ENCODE measurements at places on chromosomes 11 and 22.

DNA sequence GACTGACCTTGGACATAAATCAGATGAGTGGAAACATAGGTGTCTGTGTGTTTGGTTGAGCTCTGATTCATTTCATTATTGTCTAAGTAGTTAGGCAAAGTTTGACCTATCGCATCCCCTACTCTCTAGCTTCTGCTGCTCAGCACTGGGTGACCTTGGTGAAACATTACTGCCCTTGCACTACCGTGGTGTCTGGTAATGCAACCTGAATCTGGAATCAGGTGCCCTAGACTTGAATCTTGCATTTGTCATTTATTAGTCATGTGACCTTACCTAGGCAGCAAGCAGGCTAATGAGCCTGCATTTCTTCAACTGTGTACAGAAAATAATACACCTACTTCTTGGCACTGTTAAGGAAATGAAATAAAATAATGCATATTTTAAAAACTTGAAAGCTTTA is 242.3 kb upstream of the BLID start:
- DNase-seq: no peak

- DNase-seq: no peak
Observed at GRCh38 chr11:66859686-66860448, 3.0 kb downstream of the LRFN4 start.

DNA sequence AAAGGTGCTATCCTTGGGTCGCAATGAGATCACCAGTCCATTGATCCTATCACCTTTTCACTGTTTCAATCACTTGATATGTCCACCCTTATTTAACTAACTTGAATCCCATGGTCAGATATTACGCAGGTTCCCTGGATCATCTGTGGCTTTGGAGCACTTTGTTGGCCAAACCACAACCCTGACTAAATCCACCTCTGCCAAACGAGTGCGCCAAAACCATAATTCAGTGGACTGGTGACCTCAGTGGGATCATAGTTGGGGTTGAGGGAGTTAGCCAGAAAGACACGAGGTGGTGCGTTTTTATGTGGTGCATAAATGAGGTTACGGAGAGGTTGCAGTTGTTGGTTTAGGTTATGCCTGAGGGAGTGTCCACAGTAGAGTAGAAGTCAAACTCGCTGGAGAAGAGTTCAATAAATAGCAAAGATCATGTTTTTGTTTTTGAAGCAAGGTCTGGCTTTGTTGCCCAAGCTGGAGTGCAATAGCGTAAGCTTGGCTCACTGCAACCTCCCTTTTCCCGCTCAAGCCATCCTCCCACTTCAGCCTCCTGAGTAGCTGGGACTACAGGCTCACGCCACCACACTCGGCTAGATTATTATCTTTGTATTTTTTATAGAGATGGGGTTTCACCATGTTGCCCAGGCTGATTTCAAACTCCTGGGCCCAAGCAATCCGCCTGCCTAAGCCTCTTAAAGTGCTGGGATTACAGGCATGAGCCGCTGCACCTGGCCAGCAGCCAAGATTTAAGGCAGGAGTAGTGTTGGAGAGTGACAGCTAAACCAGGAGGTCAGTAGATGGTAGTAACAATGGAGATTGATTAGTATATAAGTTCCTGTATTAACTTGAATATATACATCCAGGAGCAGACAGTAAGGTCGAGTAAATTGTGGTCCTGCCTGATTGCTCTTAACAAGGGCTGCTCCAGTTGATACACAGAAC is 4.5 kb downstream of the FOXR1 start:
- DNase-seq: no peak

- no peak for DNase-seq
Observed at GRCh38 chr11:114102993-114103896, 43.7 kb downstream of the ZBTB16 start.

DNA sequence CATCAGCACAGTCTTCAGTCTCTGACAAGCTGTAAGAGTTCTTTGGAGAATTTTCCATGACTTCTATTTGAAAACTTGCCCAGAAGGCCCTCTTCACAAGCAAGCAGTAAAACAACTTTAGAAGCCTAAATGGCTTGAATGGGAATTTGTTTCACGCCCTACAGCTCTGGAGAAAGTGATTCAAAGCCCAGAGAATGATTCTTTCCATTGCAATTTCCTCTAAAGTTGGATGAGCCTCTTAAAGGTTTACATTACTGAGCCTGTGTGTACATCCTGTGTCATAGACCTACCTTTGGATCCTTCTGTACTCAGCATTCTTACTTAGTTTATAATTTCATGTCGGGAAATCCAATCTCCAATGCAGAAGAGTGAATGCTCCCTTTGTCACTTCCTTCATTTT is 6.8 kb upstream of the OR8B3 start:
- DNase-seq: no peak

DNA sequence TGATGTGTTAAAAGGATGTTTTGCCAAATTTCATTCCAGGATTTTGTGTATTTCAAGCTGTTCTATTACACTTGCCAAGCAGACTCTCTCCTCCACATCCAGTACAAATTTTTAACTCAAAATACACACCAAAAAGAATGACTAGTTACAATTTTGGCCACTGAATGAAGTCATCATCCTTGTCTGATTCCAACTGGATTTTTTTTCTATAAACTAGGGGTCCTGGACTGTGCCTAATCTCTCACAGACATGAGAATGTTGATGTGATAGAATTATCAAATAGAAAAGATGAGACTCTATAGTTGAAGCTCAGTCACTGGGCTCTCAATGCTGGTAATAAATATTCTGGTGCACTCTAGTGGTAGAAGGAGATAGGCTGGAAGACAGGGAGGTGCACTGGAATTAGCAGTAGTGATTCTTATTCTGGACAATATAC is 85.8 kb downstream of the FANCF start:
- DNase-seq: no peak

- DNase-seq: no peak
Observed at GRCh38 chr22:48664586-48664985, 1163.1 kb downstream of the BRD1 start.

GRCh38 chr11:63406458-63406857 is 36.9 kb downstream of the SLC22A9 start:
- DNase-seq: no peak

- DNase-seq: no peak
Observed at GRCh38 chr11:12182676-12183541, 72.5 kb downstream of the MICAL2 start.

DNA sequence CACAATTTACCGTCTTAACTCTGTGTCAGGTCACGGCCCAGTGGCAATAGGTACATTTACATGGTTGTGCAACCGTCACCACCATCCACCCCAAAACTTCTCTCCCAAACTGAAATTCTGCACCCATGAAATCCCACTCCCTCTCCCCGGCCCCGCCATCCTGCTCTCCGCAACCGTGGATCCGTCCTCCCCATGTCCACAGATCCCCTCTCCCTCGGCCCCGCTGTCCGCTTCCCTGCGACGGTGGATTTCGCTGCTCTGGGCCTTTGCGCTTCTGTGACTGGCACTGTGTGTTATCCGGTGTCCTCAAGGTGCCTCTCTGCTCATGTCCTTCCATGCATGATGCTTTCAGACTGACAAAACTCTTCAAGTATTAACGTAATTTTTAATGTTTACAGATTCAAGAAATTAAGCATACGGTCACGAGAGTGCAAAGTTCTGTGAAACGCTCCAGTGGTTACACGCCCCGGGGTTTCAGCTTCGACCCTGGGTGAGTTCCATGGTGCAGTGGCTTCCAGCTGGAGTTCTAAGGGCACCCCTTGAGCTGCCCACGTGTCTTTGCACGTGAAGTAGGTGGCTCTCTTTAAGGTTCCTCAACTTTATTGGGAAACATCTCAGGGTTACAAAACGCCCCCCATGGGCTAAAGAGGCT is 76.4 kb downstream of the KCNQ1 start:
- no peak for DNase-seq

- DNase-seq: no peak
Observed at GRCh38 chr11:86499723-86500129, 125.0 kb downstream of the CCDC81 start.

- DNase-seq: no peak
Observed at GRCh38 chr11:127058524-127058923, 58.0 kb upstream of the KIRREL3 start.

DNA sequence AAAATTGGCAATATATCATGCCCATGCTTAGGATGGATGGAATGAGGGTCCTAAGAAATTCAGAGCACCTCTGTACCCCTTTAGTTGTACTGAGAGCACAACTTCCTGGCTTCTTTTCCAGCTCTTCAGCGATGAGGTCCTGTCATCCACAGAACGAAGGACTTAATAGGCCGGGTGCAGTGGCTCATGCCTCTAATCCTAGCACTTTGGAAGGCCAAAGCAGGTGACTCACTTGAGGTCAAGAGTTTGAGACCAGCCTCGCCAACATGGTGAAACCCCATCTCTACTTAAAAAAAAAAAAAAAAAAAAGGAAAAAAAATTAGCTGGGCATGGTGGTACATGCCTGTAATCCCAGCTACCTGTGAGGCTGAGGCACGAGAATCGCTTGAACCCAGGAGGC is 125.3 kb upstream of the BMAL1 start:
- no peak for DNase-seq

DNA sequence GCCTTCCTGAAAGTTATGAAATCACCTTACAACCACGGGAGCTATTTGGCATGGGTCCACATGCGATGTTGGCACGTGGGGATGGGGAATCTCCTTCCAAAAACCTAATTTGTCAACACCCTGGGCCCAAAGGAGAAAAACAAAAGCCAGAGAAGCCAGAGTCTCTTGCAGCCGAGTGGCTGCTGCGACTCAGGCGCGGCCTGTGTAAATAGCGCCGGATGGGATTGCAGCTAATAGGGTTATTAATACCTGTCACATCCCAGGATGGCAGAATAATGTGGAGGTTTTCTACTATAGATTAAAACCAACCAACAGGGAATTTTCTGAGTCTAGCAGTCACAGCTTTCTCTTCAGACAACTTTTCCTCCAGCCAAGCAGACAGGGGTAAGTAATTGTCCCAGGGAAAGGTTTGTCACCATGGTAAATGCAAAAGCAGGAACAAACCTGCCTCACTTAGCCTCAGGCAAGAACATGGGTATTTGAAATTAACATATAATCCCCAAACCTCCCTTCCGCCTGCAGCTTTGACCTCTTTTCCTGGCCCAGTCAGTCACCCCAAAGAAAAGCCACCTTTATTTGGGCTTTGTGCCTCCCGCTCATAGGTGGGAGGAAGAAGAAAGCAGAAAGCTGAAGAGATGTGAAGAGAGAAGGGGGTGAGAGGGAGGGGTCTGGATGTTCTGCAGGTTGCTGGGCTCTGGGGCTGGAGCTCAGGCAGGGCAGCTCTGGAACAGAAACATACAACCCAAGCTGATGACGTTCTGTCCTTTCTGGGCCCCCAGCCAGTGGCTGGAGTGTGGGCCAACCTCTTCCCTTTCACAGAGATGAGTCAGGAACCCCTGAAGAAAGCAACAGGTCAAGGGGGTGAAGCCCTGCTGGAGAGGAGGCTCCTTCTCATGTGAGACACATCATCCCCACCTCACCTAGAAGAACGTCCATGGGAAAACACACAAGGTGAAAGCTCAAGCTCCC is 376.5 kb downstream of the NXPE2 start:
- DNase-seq: no peak

GRCh38 chr11:8612522-8612921 is 18.5 kb upstream of the STK33 start:
- DNase-seq: no peak

GRCh38 chr22:20773793-20774212 is at the start of gene SERPIND1:
Gene SERPIND1, plus strand, starts transcription at chr22:20774113. Its CDS starts 5,200 bp downstream, at chr22:20779313.
- no peak for DNase-seq

DNA sequence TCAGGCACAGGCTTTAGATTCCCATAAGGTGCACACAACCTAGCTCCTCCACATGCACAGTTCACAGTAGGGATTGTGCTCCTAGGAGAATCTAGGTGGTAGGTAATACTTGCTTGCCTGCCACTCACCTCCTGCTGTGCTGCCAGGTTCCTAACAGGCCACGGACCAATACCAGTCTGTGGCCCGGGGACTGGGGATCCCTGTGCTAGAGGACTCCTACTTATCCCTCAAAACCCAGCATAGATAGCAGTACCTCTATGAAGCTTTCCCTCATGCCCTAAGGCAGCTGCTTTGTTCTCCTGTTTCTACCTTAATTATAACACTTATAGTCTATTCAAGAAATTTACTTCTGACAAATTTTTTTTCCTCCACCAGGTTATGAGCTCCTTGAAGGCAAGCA is 36.7 kb downstream of the ARHGAP20 start:
- DNase-seq: no peak

- no peak for DNase-seq
Observed at GRCh38 chr11:129944696-129945095, 49.3 kb upstream of the NFRKB start.

GRCh38 chr22:37953062-37953436 is 352 bp downstream of the C22orf23 start:
- DNase-seq: no peak

Data from activated T-helper 9 cell treated with anti-CD3 and anti-CD28 coated beads, Interleukin-2, amount 50 U/mL, for 16 hours (primary cell).